T-helper 9 cell (primary cell): ENCODE measurements at places on chromosomes 3 and 15.

- no peak for DNase-seq
Measured at GRCh38 chr15:91801836-91802534, 51.5 kb upstream of the SLCO3A1 start.

- no peak for DNase-seq
Measured at GRCh38 chr3:70064194-70064779, 64.8 kb downstream of the SAMMSON start.

DNA sequence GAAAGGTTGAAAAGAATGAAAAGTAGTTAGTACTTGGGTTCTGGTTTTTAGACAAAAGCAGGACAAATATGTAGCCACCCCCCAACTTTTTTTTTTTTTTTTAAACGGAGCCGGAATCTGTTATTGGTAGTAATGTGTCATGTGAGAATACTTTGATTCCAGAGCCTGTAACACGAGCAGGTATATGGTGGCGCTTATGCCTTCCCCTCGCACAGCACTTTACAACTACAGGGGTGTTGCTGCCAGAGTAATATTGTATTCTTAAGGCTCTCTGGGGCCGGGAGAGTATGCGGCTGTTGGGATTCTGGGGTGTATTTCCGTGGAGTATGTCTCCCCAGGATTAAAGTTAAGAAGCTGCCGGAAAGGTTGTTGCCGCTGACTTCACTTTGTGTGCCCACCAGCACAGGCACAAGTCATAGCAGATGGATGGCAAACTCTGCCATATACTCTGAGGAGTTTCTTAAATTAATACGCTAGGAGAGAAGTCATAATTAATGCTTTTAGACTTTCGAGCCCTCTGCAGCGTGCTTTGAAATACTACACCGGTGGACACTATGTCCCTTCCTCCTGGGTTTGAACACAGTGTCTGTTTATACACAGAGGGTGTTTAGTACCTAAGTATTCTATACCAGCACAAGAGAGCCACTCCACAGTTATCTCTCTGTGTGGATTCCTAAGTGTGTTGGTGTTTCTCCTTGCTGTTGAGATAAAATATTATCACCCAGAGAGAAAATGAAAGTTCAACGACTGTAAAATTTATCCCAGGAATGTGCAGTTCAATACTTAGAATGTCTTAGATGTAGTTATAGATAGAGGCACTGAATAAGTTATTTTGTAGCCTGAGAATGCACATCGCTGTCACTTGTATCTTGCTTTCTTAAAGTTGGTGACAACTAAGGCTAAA is 1.4 kb downstream of the MBNL1 start:
- DNase-seq = peak; percentile 27

- DNase-seq = no peak
Measured at GRCh38 chr3:146160964-146161662, at the start of gene PLOD2. TSS of gene PLOD2 (minus strand) at chr3:146161184. CDS start at chr3:146160989, 195 bp downstream.

DNA sequence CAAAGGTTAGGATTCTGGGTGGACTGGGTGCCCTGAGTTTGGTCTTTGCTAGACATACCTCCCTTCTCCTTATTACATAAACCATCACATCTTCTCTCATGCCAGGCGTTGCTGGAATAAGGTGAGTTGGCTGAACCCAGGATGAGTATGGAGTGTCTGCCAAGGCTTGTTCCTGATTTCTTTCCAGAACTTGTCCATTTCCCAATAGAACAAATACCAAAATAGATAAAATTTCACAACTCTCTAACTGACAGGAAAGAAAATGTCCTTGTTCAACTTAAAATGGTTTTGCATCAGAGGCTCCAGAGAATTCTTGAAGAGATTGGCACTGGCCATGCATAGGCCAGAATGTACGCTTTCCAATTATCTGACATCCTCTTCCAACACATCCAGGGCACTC is 291.9 kb downstream of the IGSF11 start:
- DNase-seq = no peak

DNA sequence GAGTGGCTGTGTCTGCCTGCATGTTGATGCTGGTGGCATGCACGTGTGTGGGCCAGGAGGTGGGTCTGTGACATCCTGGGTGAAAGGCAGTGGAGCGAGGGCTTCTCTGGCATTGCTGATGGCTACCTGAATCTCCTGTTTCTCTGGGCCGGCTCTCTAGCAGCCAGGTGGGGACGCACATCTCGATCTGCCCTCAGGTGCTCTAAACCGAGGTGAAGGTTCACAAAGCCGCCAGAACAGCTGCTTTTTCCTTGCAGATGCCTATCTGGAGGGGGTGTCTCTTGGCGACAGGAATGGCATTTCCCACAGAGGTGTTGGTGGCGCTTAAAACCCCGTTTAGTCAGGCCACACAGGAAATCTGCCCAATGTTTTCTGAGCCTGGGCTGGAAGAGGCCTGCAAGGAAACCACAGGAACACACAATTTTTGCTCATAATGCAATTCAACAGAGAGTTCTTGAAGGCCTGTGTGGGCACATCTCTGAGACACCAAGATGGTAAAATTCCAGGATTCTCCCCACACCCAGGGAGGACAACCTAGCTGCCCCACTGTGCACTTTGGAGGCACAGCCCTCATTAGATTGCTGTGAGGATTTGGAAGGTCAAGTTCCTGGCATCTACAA is 11.9 kb downstream of the TMEM158 start:
- DNase-seq = no peak

DNA sequence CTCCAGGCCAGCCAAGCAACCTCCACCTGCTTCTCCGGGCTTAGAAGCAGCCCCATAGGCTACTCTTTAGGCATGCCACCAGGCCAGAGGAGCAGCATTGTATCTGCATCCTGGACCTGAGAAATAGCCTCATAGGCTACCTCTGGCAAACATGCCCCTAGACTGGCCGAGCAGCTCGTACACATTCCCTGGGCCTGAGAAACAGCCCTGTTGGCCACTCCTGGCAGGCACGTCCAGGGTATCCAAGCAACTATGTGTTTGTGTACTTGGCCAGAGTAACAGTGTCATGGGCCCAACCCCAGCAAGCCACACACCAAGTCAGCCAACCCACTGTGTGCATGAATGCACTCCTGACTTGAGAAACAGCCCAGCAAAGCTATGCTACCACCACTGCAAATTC is 498.7 kb upstream of the CDIN1 start:
- no peak for DNase-seq

DNA sequence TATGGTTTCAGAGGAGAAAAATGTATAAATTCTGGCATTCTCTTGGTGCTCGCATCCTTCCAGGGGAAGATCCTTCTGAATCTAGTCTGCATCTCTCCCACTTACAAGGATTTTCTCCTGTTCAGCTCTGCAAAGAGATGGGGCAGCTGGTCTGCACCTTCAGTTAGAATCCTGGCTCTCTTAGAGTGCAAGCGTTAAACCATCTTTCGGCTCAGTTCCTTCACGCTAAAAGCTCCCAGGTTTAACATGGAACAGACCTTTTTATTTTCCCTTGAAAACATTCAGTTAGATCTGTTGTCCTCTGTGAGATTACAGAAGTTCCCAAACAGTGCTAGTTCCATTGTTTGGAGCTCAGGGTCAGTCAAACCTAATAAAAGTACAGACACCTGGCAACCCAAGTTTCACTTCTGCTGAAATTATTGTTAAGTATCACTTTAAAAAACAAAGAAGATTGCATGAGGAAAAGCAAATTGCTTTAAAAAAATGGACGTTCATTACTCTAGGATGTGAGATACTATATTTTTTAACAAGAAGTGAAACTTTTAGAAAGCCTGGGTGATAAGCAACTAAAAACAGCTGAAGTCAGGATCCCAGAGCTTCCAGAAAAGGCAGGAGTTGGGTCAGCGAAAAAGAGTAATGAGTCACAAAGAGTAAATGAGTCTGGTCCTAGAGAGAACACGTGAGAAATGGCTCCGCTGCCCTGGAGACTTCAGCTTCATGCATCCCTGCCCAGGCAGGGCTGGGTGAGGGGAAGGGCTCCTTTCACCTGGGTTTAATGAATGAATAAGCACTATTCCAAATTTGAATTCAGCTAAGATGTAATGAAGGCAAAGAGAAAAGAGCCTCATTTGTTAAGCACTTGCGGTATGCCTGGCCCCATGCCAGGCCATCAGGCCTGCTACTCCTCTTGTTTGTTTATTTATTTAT is 63.3 kb downstream of the ABTB1 start:
- no peak for DNase-seq

- no peak for DNase-seq
Measured at GRCh38 chr3:37984596-37984995, 6.0 kb upstream of the VILL start.

- DNase-seq = peak; percentile 29
Measured at GRCh38 chr3:19947549-19948225, 790 bp downstream of the RAB5A start.

DNA sequence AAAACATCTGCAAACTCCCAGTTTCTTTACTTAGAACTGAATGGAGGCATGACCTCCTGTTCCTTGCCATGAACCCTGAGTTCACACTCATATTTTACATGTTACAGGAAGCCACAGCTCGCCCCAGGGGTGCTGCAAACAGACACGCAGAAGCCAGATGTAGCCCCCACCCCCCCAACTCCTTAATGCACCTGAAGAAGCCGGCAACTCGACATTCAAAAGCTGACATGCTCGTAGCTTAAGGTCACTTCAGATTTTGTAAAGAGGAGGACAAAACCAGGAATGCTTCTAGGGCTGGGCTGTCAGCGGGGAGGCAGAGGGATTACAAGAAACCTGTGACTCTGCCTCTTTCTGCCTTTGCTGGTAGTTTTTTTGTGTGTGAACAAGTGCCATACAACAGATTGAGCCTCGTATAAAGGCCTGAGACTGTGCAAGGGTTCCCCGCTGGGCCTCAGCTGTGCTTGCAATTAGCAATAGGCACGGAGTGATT is 42.0 kb upstream of the FEZF2 start:
- no peak for DNase-seq

DNA sequence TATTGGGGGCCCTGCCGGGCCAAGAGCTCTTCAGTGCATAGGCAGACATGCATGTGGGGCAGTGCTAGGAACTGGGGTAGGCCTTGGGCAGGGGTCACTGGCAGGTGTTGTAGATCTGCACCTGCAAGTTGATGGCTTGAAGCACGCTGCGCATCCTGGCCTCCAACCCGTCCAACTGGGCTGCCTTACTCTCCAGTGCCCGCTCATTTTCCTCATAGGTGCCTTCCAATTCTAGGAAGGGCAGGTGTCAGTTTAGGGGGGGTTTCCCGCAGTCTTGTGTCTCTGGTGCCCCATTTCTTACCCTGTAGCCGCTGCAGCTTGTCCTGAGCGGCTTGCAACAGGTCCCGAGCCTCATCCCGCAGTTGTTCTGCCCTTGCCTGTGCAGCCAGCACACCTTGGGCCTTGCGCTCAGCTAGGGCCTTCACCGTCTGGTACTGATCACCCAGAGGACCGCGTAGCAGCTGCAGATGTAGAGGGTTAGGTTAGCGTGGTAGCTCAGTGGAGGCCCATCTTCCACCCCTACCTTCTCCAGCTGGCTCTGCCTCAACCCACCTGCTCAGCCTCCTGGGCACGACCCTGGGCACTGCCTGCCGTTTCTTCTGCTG is 611 bp upstream of the USP19 start:
- DNase-seq = no peak

- no peak for DNase-seq
Measured at GRCh38 chr3:127393131-127393820, 105.4 kb upstream of the PRR20G start.

DNA sequence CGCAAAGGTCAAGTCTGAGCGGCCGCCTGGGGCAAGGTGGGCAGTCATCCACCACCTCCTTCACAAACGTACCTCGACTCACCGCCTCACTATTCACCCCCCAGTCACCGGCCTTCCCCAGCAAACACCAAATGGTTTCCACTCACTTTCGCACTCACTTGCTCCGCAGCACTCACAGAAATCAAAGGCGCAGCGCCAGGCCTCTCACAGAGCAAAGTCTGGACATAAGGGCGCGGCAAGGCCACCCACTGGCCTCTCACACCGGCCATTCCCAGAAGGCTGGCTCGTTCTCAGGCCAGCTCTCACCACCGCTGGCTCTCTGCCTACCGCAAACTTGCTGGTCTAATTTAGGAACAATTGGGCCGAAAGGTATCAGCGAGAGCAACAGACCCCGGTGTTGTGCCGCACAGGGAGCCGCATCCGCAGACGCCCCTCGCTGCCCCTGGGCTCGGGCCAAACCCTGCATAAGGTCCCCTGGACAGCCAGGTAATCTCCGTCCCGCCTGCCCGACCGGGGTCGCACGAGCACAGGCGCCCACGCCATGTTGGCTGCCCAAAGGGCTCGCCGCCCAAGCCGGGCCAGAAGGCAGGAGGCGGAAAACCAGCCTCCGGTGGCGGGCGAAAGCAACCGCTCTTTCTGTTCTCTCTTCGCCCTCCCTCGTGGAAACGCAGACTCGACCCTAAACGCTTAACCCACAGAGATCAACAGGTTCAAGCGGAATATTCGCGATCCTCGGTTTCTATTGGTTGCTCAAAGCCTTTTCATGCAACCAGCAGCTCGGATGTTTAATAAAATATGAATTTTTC is 2.9 kb downstream of the SHOX2 start:
- DNase-seq = no peak

DNA sequence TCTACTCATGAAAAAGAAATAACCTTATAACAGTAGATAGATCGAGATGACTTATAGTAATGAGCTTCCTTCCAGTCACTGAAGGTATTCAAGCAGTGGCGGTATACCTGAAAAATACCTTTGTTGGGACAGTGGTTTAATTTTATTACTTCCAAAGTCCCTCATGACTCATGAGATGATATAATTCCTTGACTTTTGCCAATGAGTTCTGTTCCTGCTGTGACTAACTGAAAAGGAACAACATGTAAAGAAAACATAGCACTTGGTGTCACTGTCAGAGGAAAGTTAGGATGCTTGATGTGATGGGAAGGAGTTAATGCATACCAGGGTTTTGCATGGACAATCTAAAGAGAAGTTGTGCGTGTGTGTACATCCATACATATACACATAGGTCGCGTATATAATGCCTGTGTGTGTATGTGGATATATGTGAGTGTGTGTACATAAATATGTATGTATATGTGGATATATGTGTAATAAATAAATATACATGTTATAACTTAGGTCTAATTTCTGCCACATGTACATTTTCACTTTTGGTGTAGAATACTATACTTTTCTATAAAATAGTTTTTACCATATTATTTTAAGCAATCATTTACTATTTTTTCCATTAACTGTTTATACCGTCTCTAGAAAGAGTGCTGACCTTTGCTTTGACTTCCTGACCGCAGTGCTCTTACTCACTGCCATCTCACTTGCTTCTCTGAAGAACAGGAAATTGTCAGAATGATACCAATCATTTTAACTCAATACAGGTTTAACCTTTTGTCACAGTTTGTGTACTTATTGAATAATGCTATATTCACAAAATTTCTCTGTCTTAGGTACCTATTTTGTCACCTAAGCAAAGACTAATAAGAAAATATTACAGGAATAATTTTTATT is 12.6 kb upstream of the PAK2 start:
- no peak for DNase-seq

GRCh38 chr3:58120075-58120812 is 90.5 kb downstream of the DNASE1L3 start:
- no peak for DNase-seq
